ENCODE measurements at places on chromosomes 3 and 15. TPM values are rescaled to one million over a fixed set of nuclear protein-coding genes. Genes with fewer than 3 reads are reported as not detected.

Gene CCR4
- total RNA-seq, result 60.3 TPM

Gene SPPL2A
- 80.0 TPM for total RNA-seq

Gene CCDC66
- total RNA-seq, result 40.0 TPM

Gene CD200R1L
- not detected for total RNA-seq

Gene SECISBP2L
- 35.8 TPM for total RNA-seq

Gene SUCNR1
- total RNA-seq, result not detected

Gene CLDN1
- not detected for total RNA-seq

Gene RAB27A
- total RNA-seq, result 63.4 TPM

Gene TMEM45A
- total RNA-seq, result 0.17 TPM

Gene CCDC33
- total RNA-seq, result not detected

Gene SLC24A5
- total RNA-seq, result not detected

Gene EIF5A2
- 10.7 TPM for total RNA-seq

Gene COLQ
- total RNA-seq, result 4.3 TPM

Gene ZNF662
- 0.25 TPM for total RNA-seq

Gene CPLX3
- total RNA-seq, result 0.12 TPM

Gene OPA1
- 62.7 TPM for total RNA-seq

Gene ADAMTSL3
- total RNA-seq, result not detected

Gene LNP1
- total RNA-seq, result 1.2 TPM

- no peak for DNase-seq
These were observed 390.7 kb downstream of the EFHB start for GRCh38 chr3:19543212-19543841.

DNA sequence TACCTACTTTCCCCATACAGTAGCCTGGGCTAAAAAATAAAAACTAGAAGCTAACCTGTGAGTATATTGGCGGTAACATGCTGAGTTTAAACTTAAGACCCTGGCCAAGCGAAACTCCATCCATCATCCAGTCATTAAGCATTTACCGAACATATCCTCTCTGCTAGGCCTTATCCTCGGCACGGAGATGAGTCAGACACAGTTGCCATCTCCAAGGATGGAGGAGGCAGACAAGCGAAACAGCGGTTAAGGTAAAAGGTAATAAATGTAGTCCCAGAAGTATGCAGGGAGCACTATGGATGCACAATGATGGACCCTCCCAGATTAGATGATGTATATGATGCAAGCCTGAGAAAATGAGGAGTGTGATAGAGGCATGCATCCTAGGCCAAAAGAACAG lies 143.6 kb downstream of the RYR3 start:
- no peak for DNase-seq

DNA sequence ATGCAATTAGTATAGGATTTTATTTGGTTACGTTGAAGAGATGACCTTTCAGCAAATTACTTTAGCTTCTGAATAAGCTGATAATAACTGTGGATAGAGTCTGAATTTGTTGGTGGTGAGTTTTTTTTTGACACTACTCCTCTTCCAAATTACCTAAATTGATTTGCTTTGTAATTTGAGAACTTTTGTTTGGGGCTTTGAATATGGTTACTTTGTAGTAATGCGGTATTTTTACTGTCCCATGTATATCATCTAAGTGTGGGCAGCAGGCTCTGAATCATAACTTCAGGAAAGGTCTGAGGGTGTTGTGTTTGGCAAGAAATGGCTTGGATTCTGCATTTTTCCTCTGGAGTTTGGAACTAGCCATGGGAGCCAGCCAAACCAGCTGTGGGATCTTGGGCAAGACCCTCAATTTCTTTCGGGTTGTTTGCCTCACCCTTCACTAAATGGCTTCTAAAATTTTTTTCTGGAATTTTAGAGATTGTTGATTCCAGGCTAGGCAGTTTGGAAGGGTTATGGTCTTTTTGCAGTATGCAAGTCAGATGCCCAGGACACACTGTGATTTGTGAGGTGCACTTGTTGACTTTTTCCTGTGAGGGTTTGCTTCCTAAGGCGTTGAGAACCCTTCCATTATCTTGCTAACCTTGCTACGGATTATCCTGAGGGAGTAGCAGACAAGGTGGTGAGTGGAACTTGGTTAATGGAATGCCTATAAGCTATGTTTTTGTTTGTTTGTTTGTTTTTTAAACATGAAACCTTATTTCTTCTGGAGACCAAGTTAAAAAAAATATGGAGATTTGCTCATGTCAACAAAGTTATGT lies 10.4 kb downstream of the PTPRG start:
- no peak for DNase-seq

DNA sequence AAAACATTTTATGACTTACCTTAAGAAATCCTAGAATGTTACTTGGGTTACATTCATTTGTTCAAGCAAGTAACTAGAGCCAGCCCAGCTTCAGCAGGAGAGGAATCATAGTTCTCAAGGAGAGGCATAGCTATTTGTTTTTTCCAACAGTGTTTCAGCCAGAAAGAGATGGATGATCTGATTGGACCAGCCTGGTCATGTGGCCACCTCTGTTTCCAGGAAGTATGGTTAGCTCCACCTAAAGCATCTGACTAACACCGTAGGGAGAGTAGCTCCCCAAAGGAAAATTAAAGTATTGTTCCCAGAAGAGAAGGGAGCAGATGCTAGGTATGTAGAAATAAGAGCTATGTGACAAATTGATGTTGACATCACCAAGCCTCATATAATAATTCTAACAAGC lies 417.1 kb downstream of the TAFA4 start:
- no peak for DNase-seq

DNA sequence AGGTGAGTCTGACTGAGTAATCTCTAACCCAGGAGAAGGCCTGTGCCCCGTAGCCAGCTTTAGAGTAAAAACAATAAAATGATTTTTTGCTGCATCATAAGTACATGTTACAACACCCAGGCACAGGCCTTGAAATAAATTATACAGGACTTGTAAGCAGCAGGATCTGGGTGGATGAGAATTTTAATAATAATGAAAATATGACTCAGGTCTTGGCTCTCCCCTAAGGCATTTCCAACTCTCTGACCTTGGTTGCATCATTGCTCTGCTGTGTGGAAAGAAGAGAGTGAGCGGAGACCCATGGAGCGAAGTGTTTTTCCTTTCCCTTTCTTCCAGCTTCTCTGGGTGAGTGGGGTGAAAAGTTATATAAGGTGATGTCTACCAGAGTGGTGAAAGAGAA lies 44.6 kb downstream of the EOMES start:
- DNase-seq, result no peak

GRCh38 chr3:191300422-191300821 lies 28.8 kb upstream of the CCDC50 start:
- DNase-seq, result no peak

DNA sequence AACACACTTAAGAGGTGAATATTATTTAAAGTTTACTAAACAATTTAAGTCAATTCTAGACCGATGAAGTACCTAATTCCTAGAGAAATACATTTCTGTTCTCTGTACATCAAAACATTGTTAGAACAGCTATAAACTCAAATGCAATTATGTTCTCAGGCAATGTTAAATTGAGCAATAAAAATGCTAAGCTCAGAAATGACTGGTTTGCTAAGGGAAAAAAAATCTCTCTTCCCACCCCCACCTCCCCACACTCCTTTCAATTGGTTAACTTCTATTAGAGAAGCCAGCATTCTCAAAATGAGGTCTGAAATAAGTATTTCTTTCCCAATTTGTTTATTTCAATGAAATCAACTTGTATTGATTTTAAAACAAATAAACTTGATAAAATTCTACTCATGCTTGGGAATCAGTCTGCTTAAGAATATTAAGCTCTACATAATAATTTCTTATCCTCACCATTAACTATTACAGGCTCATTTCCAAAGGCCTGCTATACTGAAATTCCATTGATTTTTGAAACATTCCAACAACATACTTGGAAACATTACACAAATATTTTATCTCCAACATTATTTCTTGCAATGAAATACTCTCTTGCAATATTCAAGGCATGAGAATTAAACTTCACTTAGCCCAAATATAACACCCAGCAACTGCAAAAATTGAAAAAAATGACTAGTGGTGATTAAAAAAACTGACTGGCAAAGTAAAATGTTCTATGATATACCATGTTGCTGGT lies 22.6 kb downstream of the TSPAN3 start:
- no peak for DNase-seq

DNA sequence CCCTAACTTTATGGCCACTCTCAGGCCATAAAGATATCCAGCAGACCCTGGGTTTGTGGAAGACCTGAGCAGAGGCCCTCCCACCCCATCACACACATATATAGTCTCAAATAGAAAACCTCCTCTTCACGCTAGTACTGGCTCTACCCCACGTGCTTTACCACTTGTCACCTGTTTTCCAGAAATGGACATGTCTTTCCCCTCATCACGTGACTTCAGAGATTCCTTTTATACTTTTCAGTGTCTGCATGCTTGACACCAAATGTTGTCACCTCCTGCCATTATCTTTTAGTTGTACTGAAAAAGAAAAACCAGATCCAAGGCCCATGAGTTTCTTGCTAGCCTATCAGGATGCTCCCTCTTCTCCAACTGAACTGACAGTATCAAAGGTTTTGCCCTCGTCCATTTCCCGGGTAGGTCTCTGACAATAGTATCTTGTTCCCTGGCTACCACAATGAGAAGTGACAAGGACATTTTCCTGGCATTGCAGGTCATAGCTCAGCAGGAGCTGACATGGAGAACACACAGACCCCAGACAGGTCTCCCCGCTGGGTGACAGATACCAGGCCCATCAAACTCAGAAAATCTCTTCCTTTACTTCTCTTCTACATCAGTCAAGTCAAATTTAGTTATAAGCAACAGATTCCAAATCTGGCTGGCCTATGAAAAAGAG lies 650.0 kb upstream of the CFAP20DC start:
- no peak for DNase-seq

DNA sequence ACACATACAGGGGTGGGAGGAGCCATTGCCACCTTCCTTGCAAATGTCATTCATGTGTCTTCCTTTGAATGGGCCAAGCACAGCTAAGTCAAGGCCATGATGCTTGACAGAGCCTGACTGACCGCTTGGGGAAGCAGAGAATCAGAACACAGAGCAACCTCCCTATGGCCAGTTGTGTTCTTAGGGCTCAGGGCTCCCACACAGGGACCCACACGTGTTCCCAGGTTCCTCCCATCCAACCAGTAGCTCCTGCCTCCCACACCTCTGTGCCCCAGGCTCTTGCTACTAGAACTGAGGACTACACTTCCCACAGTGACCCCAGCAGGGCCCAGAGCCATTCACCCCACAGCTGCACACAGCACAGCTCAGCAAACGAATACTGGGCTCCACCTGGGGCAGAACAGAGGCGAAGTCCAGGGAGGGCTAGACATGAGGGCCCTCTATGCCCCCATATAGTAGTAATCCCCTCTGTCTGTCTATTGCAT lies 42.9 kb downstream of the KLF15 start:
- DNase-seq, result no peak

GRCh38 chr15:88161636-88162035 lies 94.9 kb downstream of the NTRK3 start:
- DNase-seq, result no peak

- DNase-seq, result no peak
These were observed 168.8 kb upstream of the TLE3 start for GRCh38 chr15:70266412-70267121.

DNA sequence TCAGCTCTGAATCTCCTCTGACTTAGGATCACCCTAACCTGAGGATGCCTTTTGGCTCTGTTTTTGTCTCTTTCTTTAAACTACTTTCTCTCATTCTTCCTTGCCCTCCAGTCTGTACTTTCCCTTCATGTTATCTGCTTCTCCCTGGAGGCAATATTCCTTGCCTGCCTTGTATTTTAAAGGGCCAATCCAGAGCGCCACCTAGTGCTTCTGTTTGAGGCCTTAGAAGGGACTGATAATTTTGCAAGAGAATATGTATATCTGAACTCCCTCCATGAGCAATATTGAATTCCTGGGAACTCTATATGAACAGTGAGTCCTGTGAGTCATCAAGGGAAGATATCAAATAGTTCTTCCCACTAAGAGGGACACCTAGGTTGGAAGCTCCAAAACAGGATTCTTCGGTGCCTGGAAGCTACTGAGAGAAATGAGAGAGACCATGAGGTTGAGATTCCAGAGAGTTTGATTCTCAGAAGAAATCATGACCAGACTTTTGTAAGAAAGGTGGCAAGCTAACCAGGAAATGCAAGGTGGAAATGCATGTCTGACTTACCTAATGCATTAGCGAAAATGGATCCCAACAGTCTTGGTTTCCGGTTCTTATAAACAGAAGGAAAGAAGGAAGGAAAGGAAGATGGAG lies 203.8 kb upstream of the CD96 start:
- peak; percentile 64 for DNase-seq

DNA sequence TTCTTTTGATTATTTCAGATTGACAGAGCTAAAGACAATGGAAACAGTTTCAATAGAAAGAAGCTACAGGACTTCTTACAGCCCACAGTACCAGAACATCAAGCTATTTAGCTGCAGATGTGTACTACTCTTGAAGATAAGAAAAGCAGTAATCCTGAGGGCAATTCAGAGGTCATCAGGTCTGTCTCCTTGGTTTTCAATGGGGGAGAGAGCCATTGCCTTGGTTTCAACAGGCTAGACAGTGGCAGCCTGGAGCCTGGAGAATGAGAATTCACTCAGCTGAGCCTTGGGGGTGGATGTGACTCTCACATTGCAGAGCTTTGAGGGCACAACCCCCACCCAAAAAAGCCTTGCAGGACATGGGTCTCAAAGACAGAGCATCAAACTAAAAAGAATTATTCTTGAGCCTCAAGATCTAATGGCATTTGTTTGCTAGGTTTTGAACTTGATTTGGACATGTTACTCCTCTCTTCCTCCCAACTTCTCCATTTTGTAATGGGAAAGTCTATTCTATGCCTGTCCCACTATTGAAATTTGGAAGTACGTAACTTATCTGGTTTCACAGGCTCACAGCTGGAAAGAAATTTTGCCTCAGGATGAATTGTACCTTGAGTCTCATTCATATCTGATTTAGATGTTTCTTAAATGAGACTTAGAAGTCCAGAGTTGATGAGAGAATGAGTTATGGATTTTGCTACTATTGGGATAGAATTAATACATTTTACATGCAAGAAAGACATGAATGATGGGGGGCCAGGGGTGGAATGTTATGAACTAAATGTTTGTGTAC lies 36.9 kb downstream of the PLSCR1 start:
- no peak for DNase-seq

DNA sequence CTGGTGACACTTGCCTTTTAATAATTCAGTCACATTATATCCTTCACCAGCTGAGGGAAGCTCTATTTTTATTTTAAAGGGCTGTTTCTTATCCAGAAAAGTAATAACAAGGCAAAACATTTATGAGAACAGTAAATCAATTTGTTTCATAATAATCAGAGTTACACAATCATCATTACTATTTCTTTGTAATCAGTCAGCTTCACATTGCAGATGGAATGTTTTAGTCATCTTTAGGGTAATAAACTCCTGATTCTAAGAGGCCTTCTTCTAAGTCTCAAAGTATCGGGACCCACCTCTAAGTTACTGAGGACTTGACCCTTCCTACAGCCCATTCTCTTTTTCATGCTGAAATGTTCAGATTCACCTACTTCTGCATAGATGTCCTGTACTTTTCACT lies 298.3 kb upstream of the TGFBR2 start:
- DNase-seq, result no peak

DNA sequence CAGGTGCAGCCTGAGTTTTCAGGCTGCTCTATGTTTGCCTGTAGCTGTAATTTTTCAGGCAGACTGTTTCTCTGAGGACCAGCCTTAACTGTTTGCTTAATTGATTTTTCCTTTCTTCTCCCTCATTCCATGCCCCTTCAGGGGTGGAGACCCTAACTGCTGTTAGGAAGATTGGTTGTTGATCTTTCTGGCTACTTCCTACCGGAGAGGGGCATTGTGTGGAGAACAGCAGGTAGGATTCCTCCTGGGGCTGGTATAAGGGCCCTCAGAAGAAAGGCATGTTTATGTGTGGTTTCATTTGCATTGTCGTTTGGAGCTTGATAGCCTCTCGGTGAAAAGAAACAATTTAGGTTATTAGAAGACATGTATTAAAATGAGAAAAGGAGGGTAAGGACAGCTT lies 56.9 kb upstream of the GOLGA6L2 start:
- no peak for DNase-seq

GRCh38 chr15:27683121-27683520 lies 416.0 kb downstream of the OCA2 start:
- DNase-seq, result no peak

All from activated CD4-positive, alpha-beta T cell treated with anti-CD3 and anti-CD28 coated beads, Interleukin-2, amount 10 ng/mL, durations not matched to agents 7 days and 5 days (primary cell).